Dorsolateral prefrontal cortex (tissue), 122 donors: ENCODE measurements at places on chromosomes 11 and 22.

DNA sequence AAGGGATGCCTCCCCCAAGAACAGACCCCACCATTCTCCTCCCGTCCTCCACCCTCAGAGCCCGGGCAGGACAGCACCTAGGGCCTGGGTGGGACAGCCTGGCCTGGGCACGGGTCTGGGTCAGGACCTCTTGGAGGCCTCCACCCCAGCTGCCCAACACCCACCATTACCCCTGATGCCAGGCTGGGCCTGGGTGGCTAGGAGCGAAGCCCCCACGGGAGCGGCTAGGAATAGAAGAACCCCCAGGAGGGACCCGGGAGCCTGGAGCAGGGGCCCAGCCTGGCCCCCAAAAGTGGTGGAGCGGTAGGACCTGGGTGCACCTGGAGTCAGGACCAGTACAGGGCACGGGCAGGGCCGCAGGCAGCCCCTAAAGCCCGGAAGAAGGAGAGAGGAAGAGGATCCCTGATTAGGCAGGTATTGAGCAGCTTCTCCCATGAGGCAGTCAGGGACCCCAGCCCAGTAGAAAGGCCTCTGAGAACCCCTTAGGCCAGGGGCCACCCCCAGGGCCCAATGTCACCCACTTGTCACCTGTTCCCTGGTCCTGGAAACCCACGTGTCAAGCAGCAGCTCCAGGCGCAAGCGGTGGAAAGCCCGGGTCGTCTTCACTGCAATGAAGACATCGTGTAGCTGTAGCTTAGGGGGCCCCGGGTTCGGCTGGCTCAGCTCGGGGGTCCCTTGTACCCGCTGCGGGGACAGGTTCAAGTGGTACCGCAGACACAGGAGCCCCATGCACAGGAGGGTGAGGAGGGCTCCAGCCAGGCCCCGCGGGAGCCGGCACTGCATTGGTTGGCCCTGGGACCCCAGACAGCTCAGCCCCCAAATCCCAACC is 575 bp downstream of the MFNG start:
- DNase-seq = no peak

- DNase-seq = no peak
These were observed 38.5 kb downstream of the CDON start for GRCh38 chr11:126024123-126024522.

- DNase-seq = no peak
These were observed 3.4 kb upstream of the SCGB2A2 start for GRCh38 chr11:62266558-62266957.

DNA sequence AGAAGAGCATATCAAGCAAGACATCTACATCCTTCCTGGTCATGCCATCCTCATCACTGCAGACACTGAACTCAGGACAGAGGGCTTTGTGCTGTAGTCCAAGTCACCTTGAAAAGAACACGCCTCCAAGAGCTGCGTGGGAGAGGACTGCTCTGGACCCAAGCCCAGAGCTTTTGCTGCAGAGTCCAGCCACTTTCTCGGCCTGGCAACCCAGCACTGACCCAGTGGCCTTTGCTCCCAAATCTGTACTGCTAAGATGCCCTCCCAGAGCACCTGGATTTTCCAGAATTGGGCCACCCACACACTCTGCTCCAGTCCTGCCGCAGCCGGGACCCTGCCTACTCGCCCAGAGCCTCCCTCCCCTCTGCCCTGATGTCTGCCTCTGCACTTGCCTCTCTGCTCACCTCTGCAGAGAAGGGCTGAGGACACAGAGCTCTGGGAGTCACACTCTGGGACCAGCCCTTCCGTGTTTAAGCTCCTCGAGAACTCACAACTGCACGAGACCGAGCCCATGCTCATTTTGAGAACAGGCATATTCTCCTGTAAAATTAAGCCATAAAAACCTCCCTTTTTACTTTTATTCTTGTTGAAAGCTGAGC is 83.8 kb upstream of the CSNK2A3 start:
- DNase-seq = no peak

DNA sequence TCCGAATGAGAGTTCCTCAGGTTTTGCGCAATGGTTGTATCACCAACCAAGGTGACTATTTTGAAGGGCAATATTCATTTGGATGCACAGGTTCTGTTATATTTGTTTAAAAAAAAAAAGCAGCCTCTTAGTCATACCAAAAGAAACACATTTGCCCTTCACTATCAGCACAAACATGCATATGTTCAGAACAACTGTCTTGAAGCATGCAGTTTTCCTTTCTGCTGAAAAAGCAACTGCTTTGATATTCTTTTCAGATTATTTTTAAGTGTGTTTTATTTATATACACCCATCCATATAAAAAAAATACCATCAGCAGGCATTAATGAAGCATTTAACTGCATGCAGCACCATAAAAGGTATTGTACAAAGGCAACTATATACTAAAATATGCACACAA is 67.8 kb downstream of the RBFOX2 start:
- DNase-seq = no peak

- DNase-seq = no peak
These were observed 16.2 kb downstream of the ATG13 start for GRCh38 chr11:46633291-46634217.

- no peak for DNase-seq
These were observed 91.0 kb downstream of the CCDC83 start for GRCh38 chr11:85946221-85946620.

- peak; percentile 79 for DNase-seq
These were observed 2.9 kb upstream of the GGT5 start for GRCh38 chr22:24247564-24248344.

DNA sequence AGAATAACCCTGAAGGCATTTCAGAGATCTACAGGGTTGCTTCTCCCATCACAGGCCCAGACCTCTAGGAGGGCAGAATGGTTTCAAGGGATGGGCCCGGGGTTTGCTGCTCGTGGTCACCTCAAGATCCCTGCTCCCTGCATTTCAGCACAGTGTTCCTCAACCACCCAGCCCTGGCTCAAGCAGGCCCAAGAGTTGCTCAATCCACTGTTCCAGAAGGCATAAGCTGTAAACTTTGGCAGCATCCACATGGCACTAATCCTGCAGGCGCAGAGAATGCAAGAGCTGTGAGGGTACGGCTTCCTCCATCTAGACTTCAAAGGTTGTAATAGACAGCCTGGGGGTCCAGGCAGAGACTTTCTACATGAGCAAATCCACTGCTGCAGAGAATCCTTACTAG is 225.0 kb upstream of the UBASH3B start:
- no peak for DNase-seq

GRCh38 chr11:132579136-132579535 is 953.2 kb downstream of the OPCML start:
- DNase-seq = no peak

GRCh38 chr22:50264104-50264745 is 2.7 kb upstream of the MAPK12 start:
- peak; percentile 78 for DNase-seq

DNA sequence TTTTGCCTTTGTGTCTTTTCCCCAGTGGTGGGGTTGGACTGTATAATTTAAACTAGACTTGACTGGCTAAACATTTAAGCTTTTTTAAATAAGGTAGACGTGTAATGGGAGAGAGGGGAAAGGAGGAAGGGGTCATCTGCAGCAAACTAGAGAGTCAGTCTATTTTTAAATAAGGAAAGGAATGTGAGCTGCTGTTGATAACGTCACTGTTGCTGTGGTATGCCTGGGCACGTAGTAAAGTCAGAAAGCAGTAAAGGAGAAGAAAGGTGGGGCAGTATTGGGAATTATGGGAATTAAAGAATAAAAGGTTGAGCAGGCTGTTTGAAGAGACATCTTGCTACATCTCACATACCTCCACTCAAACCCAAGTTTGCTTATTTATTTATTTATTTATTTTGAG is 80.4 kb upstream of the FSHB start:
- no peak for DNase-seq

DNA sequence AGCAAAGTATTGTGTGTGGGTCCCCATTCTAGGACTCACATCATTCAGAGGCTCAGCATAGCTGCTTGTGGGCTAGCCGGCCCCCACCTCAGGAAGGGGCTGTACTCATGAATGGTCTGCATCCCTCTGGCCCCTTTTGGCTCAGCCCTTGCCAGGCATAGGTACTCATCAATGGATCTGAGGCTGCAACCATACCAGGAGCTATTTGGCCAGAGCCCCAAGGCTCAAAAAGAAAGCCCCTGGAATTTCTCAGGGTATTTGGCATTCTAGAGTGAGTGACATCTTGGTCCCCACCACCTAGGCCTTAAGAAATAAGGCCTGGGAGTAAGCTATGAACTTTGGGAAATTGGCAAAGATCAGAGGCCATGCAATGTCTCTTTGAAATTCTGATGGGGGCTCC is 38.3 kb downstream of the PLEKHA7 start:
- no peak for DNase-seq

- DNase-seq = no peak
These were observed 35.3 kb upstream of the POU2AF1 start for GRCh38 chr11:111414267-111414931.

- DNase-seq = no peak
These were observed 122.1 kb downstream of the FCHSD2 start for GRCh38 chr11:73019996-73020395.

- DNase-seq = no peak
These were observed 34.8 kb upstream of the FZD4 start for GRCh38 chr11:86990031-86990430.

- no peak for DNase-seq
These were observed 75.4 kb downstream of the MYEOV start for GRCh38 chr11:69369210-69369825.

DNA sequence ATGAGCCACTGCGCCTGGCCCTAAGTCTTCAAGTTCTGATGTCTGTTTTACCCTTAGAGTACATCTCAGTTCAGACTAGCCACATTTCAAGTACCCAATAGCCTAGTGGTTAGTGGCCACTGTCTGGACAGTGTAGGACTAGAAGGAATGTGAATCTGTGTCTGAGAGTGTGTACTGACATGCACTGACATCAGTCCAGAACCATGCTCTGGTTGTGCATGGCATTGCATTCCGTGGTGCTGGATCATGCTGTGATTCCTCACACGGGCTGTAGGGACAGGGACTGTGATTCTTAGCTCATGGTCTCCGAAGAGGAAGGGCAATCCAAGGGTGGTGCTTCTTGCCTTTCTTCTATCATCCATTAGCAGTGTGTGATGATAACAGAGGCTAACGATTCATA is 41.1 kb downstream of the AMOTL1 start:
- no peak for DNase-seq
